Tibial artery (tissue), 4 donors: ENCODE measurements at places on chromosomes 5 and 9.

GRCh38 chr9:35954942-35955546 lies 2.9 kb downstream of the OR2S2 start:
- H3K4me1 ChIP-seq: no peaks in the 10 kb centered on the region
- H3K27me3 ChIP-seq: no peaks in the 10 kb centered on the region
- no peak overlapping the region for H3K4me3 ChIP-seq
- no peaks in the 10 kb centered on the region for H3K36me3 ChIP-seq
- peak; percentile 63 for DNase-seq

- no peak overlapping the region for H3K4me3 ChIP-seq
- no peak overlapping the region for H3K27ac ChIP-seq
- H3K36me3 ChIP-seq: no peaks in the 10 kb centered on the region
- DNase-seq: no peak
Measured at GRCh38 chr5:120432861-120433260, 31.2 kb upstream of the PRR16 start.

GRCh38 chr5:95941756-95942155 lies 19.9 kb downstream of the ELL2 start:
- peaks cover 43% of the 10 kb centered on the region for H3K4me1 ChIP-seq
- H3K36me3 ChIP-seq: no peaks in the 10 kb centered on the region
- no peak for DNase-seq
- no peak overlapping the region for H3K4me3 ChIP-seq

- peaks cover 45% of the 10 kb centered on the region for H3K36me3 ChIP-seq
- H3K4me3 ChIP-seq: no peak overlapping the region
- H3K27ac ChIP-seq: no peak overlapping the region
- no peak for DNase-seq
Measured at GRCh38 chr5:119541716-119542115, 87.6 kb upstream of the FAM170A start.

DNA sequence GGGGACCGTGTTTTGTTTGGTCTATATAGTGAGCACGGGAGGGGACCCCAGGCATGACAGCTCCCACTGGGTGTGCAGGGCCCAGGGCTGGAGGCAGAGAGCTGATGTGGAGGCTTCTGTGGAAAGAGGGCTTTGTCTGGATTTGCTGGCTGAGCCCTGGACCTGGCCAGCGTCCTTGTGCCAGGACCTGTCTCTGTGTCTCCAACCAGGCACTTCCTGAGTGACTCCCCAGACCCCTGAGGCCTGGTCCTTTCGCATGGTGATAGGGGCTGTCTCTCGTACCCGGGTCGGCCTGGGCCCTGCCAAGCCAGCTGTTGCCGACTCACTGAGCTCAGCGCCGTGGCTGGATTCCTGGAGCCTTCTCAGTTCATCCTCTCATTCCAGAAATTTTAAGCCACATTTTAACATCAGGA lies 77.6 kb downstream of the ADAMTS2 start:
- H3K4me1 ChIP-seq: no peaks in the 10 kb centered on the region
- H3K27me3 ChIP-seq: no peaks in the 10 kb centered on the region
- peak; percentile 62 for DNase-seq
- H3K4me3 ChIP-seq: no peak overlapping the region
- H3K27ac ChIP-seq: peak overlapping the region; percentile 50

- DNase-seq: no peak
- H3K4me3 ChIP-seq: no peak overlapping the region
- H3K27ac ChIP-seq: no peak overlapping the region
- no peaks in the 10 kb centered on the region for H3K4me1 ChIP-seq
Measured at GRCh38 chr9:99231711-99232110, 9.6 kb downstream of the SEC61B start.

DNA sequence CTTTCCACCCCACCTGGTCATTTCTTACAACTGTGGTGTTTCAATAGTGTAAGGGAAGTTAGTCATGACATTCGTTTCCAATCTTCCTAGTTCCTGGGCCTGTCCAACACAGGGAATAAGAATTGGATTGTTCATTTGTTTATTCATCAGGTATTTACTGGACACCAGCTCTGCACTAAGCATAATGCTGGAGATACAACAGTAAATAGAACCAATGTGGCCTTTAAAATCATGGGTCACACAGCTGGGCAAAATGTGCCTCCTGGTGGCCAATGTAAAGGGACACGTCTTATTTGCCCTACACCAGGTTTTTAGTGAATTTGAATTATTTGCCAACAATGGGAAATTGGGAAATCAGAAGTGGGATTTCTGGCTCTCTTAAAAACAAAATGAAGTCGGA lies 10.4 kb downstream of the ABLIM3 start:
- peak overlapping the region; percentile 5 for H3K27ac ChIP-seq
- H3K36me3 ChIP-seq: no peaks in the 10 kb centered on the region
- no peaks in the 10 kb centered on the region for H3K4me1 ChIP-seq
- DNase-seq: no peak
- H3K27me3 ChIP-seq: no peaks in the 10 kb centered on the region
- no peak overlapping the region for H3K4me3 ChIP-seq

DNA sequence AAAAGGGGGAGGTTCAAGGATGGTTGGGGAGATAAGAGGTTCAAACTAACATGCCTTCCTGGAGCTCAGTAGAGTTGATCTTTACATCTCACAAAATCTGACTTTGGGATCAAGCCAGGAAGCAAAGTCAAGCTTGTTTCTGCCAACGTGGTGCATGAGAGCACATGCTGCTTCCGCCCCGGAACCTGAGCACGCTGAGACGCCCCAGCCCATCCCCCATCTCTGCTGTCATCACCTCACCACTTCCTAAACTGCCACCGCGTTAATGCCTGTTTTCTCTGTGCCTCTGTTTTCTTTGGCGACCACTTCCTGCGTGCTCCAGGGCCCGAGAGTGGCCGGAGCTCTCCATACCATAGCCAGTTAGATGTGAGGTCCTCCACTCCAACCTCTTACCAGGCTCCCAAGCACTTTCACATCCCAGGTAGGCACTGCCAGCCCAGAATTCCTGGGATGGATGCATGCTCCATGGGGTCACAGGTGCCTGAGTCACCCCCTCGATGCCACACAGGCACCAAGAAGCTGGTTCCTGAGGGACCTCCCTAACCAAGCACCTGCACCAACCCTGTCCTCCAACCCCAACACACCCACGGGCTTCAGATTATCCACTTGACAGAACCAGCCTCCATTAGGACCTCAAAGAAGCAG lies 31.2 kb upstream of the AFAP1L1 start:
- no peaks in the 10 kb centered on the region for H3K4me1 ChIP-seq
- no peak for DNase-seq
- H3K36me3 ChIP-seq: peaks cover 16% of the 10 kb centered on the region
- no peak overlapping the region for H3K4me3 ChIP-seq
- no peaks in the 10 kb centered on the region for H3K27me3 ChIP-seq

GRCh38 chr9:13841746-13842462 lies 472.0 kb downstream of the NFIB start:
- no peaks in the 10 kb centered on the region for H3K4me1 ChIP-seq
- H3K36me3 ChIP-seq: no peaks in the 10 kb centered on the region
- no peaks in the 10 kb centered on the region for H3K27me3 ChIP-seq
- H3K4me3 ChIP-seq: no peak overlapping the region
- DNase-seq: no peak
- no peak overlapping the region for H3K27ac ChIP-seq

- H3K27me3 ChIP-seq: no peaks in the 10 kb centered on the region
- H3K4me1 ChIP-seq: no peaks in the 10 kb centered on the region
- no peak overlapping the region for H3K27ac ChIP-seq
- DNase-seq: no peak
- no peaks in the 10 kb centered on the region for H3K36me3 ChIP-seq
Measured at GRCh38 chr5:93331863-93332262, 249.2 kb downstream of the NR2F1-AS1 start.

DNA sequence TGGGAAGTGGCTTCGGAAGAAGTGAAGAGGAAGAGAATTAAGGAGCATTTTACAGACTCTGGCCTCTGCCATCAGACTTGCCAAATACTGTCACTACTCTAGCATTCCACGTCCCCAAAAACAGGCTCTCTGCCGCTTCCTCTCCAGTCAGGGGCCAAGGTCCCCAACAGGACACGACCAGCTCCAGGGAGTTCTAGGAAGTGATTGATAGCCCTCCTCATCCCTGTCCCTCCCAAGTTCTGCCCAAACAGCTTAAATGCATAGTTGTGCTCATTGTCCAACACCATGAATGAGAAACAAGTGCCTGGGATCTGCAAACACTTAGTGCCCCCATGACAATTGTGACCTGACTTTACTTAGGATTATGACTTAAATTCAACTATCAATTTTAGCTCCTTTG lies 96.5 kb downstream of the MED10 start:
- no peaks in the 10 kb centered on the region for H3K27me3 ChIP-seq
- DNase-seq: no peak
- no peak overlapping the region for H3K27ac ChIP-seq
- no peaks in the 10 kb centered on the region for H3K4me1 ChIP-seq
- no peak overlapping the region for H3K4me3 ChIP-seq
- H3K36me3 ChIP-seq: peaks cover 10% of the 10 kb centered on the region

- no peaks in the 10 kb centered on the region for H3K27me3 ChIP-seq
- H3K4me3 ChIP-seq: no peak overlapping the region
Measured at GRCh38 chr5:58454025-58454424, 5.9 kb downstream of the PLK2 start.

DNA sequence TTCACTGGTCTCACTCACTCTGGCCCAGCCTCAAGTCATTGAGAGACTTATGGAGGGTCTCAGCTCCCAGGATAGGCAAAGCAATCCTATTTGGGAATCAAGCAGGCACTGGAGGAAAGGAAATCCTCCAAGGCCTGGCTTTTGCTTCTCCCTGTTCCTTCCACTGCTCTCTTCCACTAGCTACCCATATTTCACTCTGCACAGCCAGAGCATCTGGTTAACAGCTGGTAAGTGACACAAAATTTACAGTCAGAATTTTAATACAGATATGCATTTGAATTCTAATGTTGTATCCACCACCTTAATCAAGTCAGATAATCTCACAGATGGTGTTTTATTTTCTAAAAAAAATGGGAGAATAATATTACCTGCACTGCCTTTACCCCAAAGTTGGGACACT lies 868 bp upstream of the C1QTNF2 start:
- no peak for DNase-seq
- H3K27ac ChIP-seq: no peak overlapping the region
- H3K4me3 ChIP-seq: no peak overlapping the region

DNA sequence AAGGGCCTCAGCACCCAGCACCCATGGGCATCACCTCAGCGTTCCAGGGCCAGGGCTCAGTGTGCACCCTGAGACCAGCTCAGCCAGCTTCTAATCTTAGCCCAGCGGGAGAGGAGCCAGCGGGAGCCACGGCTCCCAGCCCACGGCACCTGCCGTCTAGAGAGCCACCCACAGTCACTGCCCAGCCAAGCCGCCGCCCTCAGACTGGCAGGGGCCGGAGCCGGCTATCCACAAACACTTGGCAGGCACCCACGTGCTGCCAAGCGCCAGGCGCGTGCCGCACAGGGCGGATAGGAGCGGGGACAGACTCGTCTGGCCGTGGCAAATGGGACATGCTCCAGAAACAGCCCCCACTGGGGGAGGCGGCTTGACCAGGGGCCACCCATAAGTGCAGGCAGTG lies 18.6 kb downstream of the BRD3 start:
- H3K27me3 ChIP-seq: no peaks in the 10 kb centered on the region
- DNase-seq: no peak
- H3K27ac ChIP-seq: no peak overlapping the region

DNA sequence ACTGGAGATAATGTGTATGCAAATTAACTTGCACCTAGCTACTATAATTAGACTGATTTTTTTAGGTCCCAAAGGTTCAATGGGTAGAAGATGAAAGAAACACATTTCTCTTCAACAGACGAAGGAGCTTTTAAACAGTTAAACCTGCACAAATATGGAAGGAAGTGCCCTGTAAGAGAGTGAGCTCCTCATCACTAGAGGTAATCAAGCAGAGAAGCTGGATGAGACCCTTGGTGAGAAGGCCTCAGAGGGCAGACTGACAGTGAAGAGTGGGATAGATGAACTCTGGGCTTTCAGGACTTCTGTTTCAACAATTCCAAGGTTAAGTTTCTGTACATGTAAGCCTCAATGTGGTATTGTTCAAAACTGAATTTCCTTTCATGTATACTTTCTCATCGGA lies 23.2 kb downstream of the PTPN3 start:
- H3K27ac ChIP-seq: peak overlapping the region; percentile 81
- no peaks in the 10 kb centered on the region for H3K4me1 ChIP-seq
- H3K36me3 ChIP-seq: no peaks in the 10 kb centered on the region
- H3K27me3 ChIP-seq: no peaks in the 10 kb centered on the region
- DNase-seq: no peak
- no peak overlapping the region for H3K4me3 ChIP-seq

DNA sequence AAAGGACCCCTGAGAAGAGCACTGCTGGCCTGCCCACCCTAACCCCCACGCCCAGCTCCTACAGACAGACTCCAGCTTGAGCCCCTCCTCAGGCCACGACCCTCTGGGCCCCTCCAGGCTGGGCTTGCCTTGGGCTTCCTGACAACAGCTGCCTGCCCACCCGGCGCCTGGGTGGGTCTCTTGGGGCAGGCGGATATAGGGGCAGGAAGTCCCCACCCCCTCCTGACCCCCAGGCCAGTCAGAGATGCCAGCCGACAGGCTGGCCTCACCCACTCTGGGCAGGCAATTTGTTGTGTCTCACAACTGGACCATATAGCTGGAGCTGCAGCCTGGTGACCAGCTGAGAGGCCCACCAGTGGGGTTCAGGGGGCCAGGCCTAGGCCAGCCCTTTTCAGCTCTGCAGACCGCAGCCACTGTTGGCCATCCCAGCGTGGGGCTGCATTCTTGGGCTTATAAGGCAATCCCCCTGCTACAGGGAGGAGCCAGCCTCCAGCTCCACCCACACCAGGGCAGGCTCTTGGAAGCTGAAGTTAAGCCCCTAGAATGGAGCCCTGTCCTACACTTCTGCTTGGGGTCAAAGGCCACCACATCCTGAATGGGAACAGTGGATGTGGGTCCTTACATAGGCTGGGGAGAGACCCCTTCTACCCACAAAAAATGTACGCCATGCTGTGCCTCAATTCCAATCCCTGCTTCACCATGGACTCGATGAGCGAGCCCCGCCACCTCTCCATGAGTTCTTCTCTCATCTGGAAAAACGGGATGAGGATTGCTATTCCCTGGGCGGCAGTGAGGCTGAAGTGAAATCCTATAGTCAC lies 2.0 kb downstream of the PDLIM7 start:
- peak; percentile 97 for DNase-seq
- peaks cover 63% of the 10 kb centered on the region for H3K4me1 ChIP-seq
- H3K36me3 ChIP-seq: peaks cover 21% of the 10 kb centered on the region
- H3K4me3 ChIP-seq: peak overlapping the region; percentile 83
- H3K27ac ChIP-seq: peak overlapping the region; percentile 92

- H3K27me3 ChIP-seq: no peaks in the 10 kb centered on the region
- peak overlapping the region; percentile 66 for H3K27ac ChIP-seq
- H3K4me1 ChIP-seq: peaks cover 42% of the 10 kb centered on the region
Measured at GRCh38 chr5:169296419-169297143, 4.4 kb downstream of the SLIT3 start.

GRCh38 chr5:90809311-90810056 lies 250.9 kb downstream of the ADGRV1 start:
- H3K4me3 ChIP-seq: no peak overlapping the region
- DNase-seq: no peak
- H3K36me3 ChIP-seq: no peaks in the 10 kb centered on the region
- no peaks in the 10 kb centered on the region for H3K27me3 ChIP-seq
- no peak overlapping the region for H3K27ac ChIP-seq
